ENCODE measurements at places on chromosomes 3 and 15.

- no peak for DNase-seq
Observed at GRCh38 chr3:116097226-116097625, 348.1 kb downstream of the LSAMP start.

DNA sequence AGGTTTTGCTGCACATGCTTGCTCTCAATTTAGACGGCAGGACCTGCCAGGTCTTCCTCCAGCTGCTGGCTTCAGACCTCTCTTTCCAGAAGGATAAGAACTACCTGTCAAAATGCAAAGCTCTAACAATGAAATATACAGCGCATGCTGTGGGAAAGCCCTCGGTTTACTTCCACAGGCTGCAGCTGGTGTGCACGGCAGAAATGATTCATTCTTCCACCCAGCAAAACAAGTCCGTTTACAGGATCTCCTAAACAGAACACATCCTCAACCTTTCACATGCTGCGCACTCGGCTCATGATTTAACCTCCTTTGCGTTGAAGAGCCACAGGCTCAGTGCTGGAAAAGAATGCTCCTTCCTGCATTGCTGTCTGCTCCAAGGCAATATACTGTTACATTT lies 92.4 kb upstream of the WNT5A start:
- DNase-seq = no peak

- no peak for DNase-seq
Observed at GRCh38 chr15:87489902-87490665, 766.5 kb downstream of the NTRK3 start.

DNA sequence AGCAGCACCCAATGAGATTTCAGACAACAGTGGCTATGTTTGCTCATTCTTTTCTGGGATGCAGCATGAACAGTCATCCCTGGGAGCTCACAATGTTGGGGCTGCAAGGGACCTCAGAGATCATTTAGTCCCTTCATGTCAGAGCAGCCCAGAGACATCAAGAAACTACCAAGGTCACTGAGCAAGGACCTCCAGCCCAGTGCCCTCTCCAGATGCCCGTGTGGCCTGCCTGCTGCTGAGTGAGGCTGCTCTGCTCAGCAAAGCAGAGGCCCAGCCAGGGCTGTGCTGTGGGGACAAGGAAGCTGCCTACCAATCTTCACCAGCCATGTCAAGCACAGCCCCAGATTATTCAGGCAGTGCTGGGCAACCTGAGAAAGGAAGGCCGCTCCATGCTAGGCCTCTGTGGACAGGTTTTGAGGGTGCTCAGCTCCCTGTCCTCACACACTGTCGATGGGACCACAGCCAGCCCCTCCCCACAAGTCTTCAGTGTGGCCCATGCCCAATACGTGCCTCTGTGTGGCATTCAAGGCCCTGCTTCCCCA lies 99.7 kb downstream of the DAPK2 start:
- DNase-seq = no peak

DNA sequence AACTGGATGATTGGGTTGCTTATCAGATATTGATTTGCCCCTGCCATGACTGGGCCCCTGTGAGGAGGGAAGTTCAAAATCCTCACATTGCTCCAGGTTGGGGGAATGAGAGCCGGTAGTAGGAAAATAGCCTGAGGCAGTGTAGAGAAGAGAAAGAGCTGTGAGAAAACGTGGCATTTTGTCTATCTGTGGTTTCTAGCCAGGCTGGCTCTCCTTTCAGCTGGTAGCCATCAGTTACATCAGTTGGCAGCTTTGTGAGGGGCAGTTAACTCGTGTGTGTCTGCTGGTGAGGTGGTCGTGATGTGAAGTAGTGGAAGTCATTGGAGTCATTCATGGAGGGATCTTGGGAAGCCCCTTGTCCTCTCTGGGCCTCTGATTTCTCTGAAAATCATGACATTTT lies 5.2 kb downstream of the ESYT3 start:
- no peak for DNase-seq

DNA sequence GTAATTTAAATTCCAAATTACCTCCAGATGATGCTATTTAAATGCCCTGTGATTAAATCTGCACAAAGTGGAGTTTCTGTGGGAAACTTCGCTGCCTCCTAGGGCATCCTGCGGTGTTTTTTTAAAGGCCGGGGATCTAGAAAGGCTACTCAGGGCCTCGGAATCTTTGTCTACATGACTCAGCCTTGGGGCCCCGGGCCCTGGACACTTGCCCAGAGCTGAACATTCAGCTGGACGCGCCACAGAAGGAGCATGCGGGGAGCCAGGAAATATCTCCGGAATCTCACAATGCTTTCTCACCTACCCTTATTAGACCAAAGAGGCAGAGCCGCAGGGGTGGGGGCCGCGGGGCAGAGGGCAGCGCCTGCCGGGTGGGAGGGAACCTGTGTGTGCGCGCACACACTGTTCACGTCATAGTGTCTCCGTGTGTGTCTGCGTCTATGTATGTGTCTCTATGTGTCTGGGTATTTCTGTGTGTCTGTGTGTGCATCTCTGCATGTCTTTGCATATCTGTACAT lies 145.5 kb upstream of the TPM1 start:
- DNase-seq = peak; percentile 99

GRCh38 chr15:98977441-98977840 lies 30.2 kb downstream of the PGPEP1L start:
- DNase-seq = no peak

DNA sequence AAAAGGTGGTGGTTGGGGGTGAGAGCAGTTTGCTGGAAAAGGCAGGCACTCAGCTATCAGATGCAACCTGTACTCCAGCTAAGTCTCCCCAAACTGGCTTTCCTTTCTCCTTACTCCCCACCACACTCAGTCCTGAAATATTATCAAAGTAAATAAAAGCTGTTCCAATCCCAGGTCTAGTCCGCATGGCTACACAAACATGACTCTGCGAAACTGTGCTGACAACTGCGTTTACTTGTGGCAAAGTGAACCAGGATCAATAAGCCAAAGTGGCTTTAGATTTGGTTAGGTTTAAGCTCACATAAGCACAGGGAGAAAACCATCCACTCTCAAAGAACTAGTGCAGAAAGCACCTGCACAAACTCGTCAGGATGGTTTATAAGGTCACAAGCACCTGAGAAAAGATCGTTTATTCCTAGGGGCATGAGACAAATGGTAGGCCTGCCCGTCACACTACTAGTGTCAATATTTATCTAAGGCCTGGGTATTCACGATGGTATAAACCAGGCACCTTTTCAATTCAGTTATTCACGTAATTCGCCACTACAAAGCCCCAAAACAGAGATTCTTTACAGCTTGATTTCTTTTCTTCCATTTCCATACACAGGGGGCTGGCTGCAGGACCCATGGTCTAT lies 25.3 kb downstream of the LRIG1 start:
- no peak for DNase-seq

DNA sequence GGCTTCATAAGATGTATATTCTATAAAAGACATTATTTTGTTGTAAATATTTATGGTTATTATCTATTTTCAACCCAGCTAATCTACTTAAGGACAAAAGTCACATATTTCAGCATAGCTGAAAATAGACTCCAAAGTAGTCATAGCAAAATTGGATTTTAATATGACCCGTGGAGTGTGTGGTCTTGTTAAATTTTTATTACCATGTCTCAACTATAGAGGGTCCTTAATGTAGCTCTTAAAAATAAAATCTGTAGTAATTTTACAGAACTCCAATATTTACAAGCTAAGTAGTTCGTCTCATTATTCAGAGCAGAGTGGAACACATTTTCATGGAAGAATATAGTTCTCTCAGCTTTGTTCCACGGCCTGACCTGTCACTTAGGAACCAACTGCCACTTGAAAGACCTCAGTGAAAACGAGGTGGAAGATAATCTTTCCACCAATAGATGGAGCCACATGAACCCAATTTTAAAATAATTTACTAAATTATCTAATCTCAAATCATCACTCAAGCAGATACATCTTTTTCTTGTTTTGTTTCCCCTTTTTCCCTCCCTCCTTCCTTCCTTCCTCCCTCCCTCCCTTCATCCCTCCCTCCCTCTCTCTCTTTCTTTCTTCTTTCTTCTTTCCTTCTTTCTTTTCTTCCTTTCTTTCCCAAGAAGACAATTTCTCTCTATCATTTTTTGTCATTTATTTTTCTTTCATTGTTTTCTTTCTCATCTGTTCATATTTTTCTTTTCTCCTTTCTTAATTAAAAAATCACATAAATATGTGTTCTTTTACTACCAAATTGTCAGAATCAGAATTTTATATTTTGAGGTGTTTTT lies 97.2 kb downstream of the CLDN1 start:
- DNase-seq = no peak

- DNase-seq = no peak
Observed at GRCh38 chr3:171900446-171900845, 57.3 kb downstream of the TMEM212 start.

GRCh38 chr3:182370949-182371348 lies 422.4 kb upstream of the ATP11B start:
- DNase-seq = peak; percentile 61

GRCh38 chr15:65311760-65312159 lies 7.3 kb downstream of the RNU5B-1 start:
- no peak for DNase-seq

DNA sequence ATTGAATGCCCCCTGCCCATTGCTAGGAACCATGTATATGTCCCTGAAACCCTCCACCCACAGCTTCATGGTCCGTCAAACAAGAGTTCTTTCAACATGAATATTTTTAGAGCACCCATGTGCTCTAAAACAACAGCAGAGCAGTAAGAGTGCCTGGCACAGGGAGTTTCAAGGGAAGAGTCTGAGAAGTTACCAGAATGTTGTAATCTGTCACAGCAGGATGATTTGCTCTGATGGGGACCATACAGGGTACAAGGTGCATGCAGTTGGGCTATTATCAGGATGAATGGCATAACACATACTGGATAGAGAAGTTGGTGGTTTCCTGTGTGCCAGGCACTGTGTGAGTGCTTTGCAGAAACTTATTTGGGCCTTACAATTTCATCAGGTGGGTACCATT lies 27.8 kb upstream of the FLNB start:
- no peak for DNase-seq

Data from astrocyte of the cerebellum (primary cell).